ENCODE measurements at places on chromosomes 4 and X.

- DNase-seq = no peak
Measured at GRCh38 chrX:41419082-41419481, 28.1 kb upstream of the NYX start.

GRCh38 chr4:128512161-128512560 is 224.5 kb upstream of the PGRMC2 start:
- no peak for DNase-seq

- no peak for DNase-seq
Measured at GRCh38 chrX:50812995-50813842, 775 bp downstream of the SHROOM4 start.

GRCh38 chr4:46717950-46718349 is 191.1 kb downstream of the COX7B2 start:
- no peak for DNase-seq

DNA sequence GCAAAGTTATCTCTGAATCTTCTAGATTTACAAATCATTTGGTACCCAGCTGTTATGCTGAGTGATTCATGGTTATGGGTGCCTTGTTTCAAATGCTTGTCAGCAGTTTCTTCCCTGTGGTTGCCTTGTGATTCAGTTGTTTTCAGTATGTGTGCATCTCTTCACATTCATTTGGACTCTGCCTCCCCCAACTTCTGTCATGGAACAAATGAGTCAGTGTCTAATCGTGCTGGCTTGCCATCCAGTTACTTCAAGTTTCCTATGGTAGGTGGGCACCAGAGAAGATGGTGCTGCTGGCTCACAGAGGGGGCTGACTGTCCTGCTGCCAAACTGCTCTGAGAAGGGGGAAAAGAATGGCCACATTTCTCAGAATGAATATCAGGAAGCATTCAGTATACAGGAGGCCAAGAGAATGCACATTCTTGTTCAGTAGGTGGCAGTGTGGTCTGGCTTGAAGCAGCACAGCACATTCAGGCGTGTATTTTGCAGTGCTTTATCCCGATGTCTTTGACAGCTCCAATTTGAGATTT is 260.9 kb downstream of the GLUD2 start:
- DNase-seq = peak; percentile 17

DNA sequence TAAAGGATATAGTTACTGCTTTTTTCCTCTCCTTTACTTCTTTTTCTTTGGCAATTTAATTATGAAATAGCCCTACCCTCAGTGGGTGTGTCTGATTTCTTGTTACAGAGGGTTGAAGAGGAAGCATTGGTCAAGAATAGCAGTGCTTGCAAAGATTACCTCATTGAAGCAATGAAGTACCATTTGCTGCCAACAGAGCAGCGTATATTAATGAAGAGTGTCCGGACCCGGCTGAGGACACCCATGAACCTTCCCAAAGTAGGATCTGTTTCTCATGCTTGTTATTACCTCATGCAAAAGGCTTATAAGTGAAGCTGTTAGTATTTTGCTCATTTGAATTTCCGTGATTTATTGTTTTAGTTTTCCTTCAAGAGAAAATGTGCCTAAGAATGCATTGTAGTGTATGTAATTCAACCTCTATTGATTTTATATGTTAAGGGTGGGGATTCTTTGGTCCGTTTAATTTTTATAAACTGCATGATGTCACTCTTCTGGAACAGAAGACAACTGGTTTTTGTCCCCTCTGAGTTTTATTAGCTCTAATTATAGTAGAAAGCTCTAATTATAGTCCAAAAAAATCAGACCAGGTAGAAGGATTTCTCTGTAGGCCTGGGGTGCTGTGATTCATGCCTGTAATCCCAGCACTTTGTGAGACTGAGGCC is 27.9 kb upstream of the MSMO1 start:
- DNase-seq = no peak

DNA sequence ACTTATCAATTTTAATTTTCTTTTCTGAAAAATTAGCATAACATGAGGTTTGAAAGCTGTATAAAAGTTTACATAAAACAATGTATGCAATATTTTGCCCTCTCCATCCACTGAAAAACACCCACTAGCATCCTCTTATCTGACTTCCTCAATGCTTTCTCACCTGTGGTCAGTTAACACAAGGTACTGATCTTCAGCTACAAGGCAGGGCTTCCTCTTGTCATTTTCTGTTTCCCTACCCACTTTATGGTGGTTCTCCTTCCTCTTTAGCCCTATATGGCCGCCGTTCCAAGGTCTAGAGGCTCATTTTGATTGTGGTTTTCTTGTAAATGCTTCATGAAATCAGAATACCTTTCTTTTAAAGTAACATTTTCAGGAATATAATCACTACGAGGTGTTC is 618.6 kb upstream of the CPEB2 start:
- DNase-seq = no peak

DNA sequence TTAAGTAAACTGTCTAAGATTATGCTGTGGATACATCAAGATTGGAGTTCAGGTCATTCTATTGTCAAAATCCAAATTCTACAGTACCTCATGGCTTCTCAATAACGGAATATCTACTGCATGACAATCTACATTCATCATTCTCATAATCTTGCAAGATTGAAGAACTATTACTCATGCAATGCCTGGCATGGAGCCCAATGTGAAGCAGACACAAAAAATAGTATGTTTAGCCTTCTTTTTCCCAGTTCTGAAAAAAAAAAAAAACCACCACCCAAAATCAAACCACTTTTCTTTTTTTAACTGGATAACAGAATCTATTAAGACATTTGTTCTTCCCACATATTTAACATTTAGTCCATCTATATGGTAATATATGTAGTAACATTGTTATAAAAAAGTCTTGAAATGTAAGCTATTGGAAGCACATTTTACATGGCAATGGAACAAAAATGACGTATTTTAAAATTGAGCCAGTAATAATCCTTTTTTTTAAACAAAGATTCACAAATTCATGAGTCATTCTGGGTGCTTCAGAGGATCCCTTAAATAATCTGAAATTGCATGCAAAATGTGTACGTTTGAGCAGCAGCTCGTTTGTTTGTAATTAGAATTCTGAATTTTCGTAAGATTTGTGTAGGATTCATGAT is 232.2 kb upstream of the FMR1 start:
- no peak for DNase-seq

DNA sequence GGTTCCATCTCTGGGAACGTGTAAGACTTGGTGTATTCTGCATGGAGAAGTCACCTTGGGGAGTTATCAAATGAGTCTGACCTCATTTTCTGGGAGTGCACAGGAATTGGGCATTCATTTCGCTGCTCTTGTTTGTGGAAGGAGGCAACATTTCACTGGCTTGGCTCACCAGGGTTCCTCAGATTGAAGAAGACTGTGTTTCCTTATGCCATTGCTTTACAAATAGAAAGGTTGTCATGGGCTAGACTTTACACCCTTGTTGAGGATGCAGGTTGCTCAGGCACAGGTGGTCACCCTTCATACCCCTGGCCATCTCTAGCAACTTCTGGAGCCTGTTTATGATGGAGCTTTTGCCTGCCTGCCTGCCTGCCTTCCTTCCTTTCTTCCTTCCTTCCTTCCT is 114.4 kb downstream of the AASDH start:
- no peak for DNase-seq

- DNase-seq = no peak
Measured at GRCh38 chr4:17623451-17624001, 9.1 kb downstream of the MED28 start.

DNA sequence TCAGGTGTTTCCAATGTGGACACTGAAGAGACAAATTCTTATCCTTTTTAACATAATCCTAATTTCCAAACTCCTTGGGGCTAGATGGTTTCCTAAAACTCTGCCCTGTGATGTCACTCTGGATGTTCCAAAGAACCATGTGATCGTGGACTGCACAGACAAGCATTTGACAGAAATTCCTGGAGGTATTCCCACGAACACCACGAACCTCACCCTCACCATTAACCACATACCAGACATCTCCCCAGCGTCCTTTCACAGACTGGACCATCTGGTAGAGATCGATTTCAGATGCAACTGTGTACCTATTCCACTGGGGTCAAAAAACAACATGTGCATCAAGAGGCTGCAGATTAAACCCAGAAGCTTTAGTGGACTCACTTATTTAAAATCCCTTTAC is 18.6 kb downstream of the TLR7 start:
- no peak for DNase-seq

- DNase-seq = no peak
Measured at GRCh38 chrX:153667281-153667955, 6.2 kb downstream of the PNCK start.

DNA sequence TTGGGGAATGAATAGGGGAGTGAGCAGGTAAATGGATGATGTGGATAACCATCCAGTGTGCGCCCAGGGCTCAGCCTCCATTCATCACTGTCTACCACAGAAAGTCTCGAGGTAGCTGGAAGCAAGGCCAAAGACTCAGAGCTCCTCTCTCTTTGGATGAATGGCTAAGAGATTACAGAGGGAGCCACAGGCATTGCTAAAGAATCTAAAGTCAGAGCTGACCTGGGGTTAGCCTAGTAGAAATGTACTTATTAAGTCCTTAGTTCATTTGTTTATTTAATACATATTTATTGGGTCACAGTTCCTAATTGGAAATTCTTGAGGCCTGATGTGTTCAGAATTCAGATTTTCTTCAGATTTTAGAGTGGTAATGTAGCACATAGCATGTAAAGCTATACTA is 88.7 kb upstream of the HPF1 start:
- DNase-seq = no peak

- no peak for DNase-seq
Measured at GRCh38 chrX:124242131-124242530, 90.3 kb upstream of the TEX13D start.

DNA sequence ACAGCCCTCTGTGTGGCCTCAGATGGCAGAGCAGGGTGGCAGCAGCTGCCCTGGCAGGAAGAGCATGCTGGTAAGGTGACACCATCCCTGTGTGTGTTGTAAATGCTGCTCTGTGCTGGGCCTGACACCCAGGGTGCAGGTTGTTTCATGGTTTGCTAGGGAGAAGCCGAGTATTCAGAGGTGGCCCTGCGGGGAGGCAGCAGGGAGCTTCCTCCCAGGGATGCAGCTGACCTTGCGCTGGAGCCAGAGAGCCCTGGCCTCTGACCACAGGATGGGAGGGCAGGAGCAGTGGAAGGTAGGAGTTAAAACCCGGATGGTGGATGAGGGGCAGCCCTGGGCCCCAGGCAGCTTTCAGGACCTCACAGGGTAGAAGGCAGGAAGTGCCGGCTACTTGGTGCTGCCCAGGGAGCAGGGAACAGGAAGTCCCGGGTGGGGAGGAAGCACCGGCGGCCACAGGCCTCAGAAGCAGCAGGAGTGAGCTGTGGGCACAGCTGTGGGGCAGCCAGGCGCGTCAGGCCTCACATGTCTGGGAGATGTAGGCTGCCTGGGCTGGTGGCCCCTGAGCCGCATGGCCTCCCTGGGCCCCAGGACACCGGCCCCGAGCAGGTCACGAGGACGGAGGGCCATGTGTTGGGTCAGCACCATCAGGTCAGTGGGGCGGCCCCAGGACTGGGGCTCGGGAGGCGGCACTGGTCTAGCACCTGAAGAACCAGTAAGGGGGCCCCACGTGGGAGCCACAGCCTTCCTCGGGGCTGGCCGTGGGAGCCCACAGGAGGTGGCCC is 19.1 kb downstream of the SH3BP2 start:
- no peak for DNase-seq

DNA sequence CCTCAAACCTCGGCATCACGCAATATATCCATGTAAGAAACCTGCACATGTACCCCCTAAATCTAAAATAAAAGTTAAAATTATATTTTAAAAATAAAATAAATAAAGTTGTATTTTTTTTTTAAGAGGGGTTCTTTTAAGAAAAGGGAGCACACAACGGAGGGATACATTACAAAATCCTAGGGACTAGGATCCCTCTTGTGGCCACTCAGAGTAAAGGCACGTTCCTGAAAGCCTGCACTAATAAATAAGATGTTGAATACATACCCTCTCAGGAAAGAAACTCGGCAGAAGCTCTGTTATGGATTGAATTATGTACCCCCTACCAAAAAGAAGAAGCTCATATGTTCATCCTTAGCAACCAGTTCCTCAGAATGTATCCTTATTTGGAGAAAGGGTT is 50.9 kb upstream of the PRDX4 start:
- DNase-seq = no peak

GRCh38 chrX:141941234-141941633 is 37.5 kb downstream of the MAGEC1 start:
- no peak for DNase-seq

GRCh38 chr4:106048250-106048971 is 153.1 kb downstream of the NPNT start:
- DNase-seq = no peak

DNA sequence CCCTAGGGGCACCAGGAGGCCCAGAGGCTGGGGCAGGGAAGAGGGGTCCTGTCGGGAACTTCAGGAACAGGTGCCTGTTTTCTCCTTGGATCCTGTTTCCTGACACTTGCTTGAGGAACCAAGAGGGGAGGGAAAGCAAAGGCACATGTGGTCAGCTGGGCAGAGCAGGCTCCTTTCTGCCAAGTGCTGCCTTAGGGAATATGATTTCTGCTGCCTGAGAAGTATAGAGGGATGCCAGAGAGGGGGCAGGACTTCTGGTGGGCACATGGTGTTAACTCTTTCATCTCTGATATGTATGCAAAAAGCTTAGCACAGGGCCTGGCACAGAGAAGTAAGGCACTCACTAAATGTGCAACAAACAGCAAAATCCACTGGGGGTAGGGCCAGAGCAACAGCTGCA is 51.2 kb upstream of the PJA1 start:
- no peak for DNase-seq

GRCh38 chr4:52374877-52375276 is 284.2 kb downstream of the USP46 start:
- no peak for DNase-seq

GRCh38 chr4:23500894-23501449 is 388.9 kb downstream of the PPARGC1A start:
- DNase-seq = no peak

GRCh38 chr4:5890063-5890727 is 2.7 kb downstream of the CRMP1 start:
- DNase-seq = no peak

DNA sequence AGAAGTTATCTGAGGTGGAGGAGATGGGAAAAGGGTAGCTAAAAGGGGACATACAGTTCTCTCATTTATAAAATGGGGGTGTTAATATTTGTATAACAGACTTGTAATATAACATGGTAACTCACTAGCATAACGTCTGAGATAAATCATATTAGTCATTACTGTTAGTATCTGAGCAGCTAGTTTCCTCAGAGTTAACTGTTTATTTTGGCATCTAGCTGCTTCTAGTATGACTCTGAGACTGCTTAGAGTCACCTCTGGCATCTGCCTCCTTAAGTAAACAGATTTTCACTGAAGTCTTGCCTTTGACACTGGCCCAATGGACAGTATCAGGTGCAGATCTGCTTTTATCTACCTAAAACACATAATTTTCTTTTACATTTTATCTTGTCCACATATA is 58.1 kb downstream of the SLC30A9 start:
- peak; percentile 67 for DNase-seq

DNA sequence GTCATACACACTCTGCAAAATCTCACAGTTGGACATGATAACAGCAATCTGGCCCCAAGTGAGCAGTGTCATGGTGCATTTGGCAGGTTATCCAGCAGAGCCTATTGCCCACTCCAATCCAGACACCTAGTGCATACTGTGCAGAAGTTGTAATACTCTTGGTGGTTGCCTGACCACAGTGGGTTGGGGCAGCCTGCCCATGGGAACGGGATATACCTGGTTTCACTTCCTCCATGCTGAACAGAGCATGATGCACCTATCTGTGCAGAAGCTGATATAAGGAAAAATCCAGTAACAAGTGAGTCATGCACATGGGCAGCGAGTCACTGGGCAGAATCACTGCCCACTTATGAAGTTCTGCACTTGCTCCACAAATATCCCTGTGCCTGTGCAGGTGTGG is 105.3 kb upstream of the IGSF1 start:
- DNase-seq = no peak
